ENCODE measurements at places on chromosomes 12 and 14. TPM values are rescaled to one million over a fixed set of nuclear protein-coding genes. Genes with fewer than 3 reads are reported as not detected.

LHX5 gene
- 0.23 TPM for total RNA-seq

ARHGEF25 gene
- 18.1 TPM for total RNA-seq

- H3K4me3 ChIP-seq: no peak overlapping the region
- 0 out of 2 replicates have a peak, but pooled peaks cover 5% of the 10 kb centered on the region for H3K27me3 ChIP-seq
- no peak for DNase-seq
- H3K36me3 ChIP-seq: no peaks in the 10 kb centered on the region
- H3K4me1 ChIP-seq: no peaks in the 10 kb centered on the region
These were observed 258.8 kb upstream of the USP15 start for GRCh38 chr12:62001424-62001823.

SOAT2 gene
- 0.07 TPM for total RNA-seq

GRCh38 chr12:46771268-46771827 is 54.4 kb downstream of the SLC38A4 start:
- H3K4me3 ChIP-seq: no peak overlapping the region
- no peaks in the 10 kb centered on the region for H3K36me3 ChIP-seq
- no peak for DNase-seq
- peaks cover 38% of the 10 kb centered on the region for H3K4me1 ChIP-seq

- no peak overlapping the region for H3K4me3 ChIP-seq
- no peak overlapping the region for H3K27ac ChIP-seq
These were observed 77.4 kb upstream of the SAV1 start for GRCh38 chr14:50745401-50746058.

HOXC5 gene
- total RNA-seq: 0.29 TPM

GRCh38 chr12:20547816-20548575 is 147.1 kb upstream of the SLCO1C1 start:
- no peaks in the 10 kb centered on the region for H3K36me3 ChIP-seq
- no peak overlapping the region for H3K27ac ChIP-seq
- H3K4me3 ChIP-seq: no peak overlapping the region

OR6C2 gene
- not detected for total RNA-seq

DNA sequence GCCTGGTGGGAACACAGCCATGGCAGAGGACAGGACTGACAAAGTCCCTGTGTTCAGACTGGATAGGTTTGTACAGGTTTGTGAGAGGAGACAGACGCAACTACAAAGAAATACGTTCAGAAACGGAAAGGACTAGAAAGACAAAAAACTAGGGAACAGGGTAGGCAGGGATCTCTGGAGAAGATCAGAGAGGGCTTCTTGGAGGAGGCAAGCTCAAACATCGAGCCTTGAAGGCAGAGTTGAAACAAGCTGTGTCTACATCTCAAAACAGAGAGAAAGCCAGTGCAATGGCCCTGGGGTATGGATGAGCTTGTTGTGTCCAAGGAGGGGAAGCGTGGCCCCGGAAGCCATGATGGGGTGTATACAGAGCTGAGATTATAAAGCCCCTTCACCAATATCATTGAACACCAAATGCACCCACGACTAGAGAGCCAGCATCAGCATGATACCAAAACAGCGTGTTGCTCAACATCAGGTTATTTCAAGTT is 89.6 kb upstream of the NCOR2 start:
- no peak overlapping the region for H3K4me3 ChIP-seq
- H3K27me3 ChIP-seq: no peaks in the 10 kb centered on the region
- H3K4me1 ChIP-seq: no peaks in the 10 kb centered on the region
- H3K36me3 ChIP-seq: no peaks in the 10 kb centered on the region

DNA sequence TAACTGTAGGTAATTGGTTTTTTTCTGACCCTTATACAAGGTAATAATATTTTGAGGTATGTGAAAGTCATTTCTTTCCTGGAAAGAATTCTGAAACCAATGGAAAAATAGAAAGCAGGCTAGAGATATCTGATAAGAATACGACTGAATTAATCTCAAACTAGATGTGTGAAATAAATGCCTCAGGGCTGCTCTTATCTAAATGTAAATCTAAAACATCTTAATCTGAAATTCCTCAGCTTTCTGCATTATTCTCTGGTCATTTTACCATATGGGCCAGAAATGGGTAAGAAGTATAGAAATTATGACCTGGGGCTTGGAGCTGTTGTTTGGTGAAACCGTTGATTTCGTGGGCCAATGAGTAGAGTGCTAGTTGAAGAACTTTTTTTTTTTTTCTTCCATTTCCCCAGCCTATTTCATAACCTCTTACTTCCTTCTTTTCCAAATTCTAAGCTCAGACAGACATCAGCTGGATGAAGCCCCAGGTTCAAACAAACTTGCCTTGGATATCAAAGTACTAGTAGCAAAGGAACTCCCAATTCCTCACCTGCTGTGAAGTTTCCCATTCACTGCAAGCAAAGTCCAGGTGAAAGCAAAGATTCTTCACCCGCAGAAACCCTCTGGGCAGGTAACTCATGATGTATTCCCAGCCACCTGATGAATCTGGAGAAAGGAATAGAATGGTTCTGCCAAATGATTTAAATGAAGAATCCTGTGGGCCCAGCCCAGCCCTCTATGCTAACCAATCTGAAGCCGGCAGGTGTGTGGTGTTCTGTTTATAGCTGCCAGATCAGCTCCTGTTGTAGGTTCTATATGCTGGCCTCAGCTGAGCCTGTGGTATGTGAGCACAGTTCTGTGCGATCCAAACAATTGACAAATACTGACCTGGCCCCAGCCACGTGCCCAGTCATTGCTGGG is 9.7 kb upstream of the FOS start:
- no peaks in the 10 kb centered on the region for H3K4me1 ChIP-seq
- DNase-seq: no peak
- no peak overlapping the region for H3K4me3 ChIP-seq

GPR65 gene
- not detected for total RNA-seq

PTGDR gene
- total RNA-seq: not detected

All from PC-3 (cell line).